ENCODE measurements at places on chromosomes 6 and 20.

DNA sequence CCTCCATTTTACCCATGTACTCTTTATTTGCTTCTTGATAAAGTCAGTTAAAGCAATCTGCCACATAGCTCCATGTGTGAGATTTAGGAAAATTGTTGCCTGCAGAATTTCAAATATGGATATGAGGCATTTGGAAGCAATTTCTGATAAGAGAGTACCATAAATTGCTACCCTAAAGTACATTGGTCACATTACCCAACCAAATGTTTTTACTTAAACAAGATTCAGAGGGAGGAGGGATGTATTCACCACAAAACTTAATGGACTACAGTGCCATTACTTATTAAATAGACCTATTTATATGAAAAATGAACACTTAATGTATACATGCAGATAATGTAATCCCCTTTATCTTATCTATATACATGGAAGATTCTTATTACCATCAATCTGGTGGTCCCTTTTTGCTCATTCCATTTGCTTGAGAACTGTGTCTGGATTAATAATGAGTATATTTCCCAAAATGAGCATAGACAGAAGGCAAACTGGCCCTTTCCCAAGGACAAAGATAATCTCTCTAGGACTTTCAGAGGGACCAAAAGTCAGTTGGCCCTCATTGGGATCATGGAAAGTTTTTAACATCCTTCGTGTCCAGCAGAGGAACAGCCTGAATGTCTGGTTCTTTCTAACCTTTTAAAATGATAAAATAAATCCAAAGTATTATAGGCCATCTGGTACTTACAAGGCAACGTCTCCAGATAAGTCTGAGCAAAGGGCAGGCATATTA lies 526.4 kb downstream of the CBLN4 start:
- DNase-seq, result no peak

- DNase-seq, result no peak
Measured at GRCh38 chr6:73560853-73561407, 40.1 kb upstream of the EEF1A1 start.

DNA sequence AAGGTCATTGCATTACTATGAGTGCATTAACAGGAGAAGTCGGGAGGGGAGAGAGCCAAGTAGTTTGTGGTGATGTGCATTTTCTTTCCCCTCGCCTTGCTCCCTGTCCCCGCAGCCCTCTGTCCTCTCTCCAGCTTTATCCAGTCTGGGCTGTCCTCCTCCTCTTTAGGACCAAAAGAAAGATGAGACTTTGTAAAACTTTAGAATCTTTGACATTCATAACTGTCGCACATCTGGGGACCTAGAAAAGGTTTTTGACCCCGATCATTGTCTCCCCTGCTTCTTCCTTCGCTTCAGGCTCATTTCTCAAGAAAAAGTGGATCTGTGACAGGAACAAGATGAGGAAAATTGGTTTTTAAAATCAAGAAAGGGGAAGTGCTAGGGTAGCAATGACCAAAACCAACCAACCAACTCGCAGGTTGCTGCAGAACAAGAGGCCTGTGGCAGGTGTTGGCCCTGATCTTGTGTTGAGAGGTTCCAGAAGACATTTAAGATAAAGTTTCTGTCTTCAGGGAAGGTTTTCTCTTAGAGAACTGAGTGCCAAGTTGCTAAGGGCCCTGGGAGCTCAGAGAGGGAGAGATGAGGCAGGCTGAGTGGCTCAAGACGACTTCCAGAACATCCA lies 17.6 kb downstream of the SYTL3 start:
- no peak for DNase-seq

DNA sequence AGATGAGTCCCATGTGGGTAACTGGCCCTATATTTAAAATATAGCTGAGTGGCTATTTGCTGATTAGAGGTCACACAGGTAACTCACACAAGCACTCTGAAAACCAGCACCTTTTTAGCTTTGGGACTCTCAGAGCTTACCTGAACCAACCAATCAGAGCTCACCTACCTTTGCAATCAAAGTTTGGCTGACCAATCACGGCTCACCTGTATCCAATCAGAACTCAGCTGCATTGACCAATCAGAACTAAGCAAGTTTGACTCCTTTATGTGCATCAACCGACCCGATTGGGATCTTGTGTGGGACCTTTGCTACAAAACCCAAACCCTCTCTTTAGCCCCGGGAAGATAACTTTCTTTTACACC lies 106.8 kb upstream of the NXT1 start:
- DNase-seq, result no peak

- DNase-seq, result no peak
Measured at GRCh38 chr6:74931558-74931957, 274.3 kb downstream of the COL12A1 start.

GRCh38 chr6:110826236-110827129 lies 11.2 kb upstream of the CDK19 start:
- no peak for DNase-seq

DNA sequence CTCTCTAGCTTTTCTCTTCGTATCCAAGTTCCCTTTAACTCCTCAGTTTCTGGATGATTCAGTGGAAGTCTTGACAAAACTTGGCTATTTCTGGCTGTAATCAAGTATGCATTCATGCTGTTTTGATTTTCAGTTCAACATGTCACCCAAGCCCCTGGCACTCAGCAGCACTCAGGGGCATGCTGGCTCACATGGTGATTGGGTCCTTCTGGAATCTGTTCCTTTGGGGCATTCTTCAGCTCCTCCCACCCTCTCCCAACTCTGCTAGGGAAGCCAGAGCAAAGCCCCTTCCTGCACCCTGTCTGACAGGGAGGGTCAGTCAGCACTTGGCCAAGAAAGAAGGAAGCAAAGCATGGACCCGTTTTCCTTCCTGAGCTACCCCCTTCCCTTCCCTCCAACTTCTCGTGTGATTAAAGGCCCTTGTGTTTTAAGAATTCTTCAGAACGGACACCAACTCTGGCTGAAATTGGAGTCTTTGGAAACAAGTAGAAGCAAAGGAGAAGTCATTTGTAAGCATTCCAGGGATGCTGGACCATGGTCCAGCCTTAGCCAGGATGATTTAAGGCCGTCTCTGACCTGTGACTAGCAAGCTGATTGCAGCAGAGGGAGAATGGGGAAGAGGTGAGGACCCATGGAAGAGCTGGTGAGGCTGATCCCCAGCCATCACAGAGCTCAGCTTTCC lies 7.1 kb downstream of the PLEKHG1 start:
- DNase-seq, result no peak

GRCh38 chr6:38476141-38476540 lies 163.6 kb downstream of the BTBD9 start:
- no peak for DNase-seq

- peak; percentile 76 for DNase-seq
Measured at GRCh38 chr6:122153557-122153956, 245.9 kb upstream of the HSF2 start.
